ENCODE measurements at places on chromosomes 13 and 19.

DNA sequence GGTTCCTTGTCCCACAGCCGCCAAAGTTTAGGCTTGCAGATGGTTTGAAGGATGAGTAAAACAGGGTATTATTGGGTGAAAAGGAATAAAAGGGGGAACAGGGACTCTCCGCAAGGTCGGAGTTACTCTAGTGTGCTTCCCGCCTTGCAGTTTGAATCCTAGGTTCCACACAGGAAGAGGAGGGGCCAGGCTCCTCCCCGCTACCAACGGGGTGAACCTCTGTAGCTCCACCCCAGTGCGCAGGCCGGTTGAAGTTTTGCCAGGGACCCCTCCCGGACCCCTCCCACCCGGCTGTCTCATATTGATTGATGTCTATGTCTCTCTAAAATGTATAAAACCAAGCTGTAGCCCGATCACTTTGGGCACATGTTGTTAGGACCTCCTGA lies 11.6 kb upstream of the GTF2F2 start:
- no peak for DNase-seq

DNA sequence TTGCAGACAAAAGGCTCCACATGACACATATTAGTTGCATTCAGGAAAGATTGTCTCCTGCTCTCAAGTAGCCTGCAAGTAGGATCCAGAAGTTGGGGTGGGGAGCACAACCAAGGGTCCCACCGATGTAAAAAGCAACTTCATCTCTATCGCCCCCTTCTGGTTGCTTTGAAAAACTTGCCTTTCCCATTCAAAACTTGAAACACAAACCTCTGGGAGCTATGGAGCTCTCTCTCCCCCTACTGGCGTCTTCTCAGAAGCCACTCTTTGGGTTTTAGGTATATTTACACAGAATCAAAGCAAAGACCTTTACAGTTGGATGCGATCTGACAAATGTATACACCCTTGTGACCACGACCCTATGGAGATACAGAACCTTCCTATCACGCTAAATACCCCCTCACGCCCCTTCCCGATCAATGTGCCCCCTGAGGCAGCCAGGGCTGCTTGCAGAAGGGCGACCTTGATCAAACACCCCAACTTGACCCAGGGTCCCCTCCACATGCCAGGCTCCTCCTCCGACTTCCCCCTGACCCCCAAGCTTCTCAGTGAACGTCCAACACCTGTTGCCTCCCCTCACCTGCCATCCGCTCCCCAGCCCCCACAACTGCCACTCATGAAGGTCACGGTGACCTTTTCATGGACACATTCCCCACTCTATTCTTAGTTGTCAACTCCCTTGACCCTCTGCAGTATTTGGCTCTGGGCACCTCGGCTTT lies 10.1 kb downstream of the NOSIP start:
- no peak for DNase-seq

DNA sequence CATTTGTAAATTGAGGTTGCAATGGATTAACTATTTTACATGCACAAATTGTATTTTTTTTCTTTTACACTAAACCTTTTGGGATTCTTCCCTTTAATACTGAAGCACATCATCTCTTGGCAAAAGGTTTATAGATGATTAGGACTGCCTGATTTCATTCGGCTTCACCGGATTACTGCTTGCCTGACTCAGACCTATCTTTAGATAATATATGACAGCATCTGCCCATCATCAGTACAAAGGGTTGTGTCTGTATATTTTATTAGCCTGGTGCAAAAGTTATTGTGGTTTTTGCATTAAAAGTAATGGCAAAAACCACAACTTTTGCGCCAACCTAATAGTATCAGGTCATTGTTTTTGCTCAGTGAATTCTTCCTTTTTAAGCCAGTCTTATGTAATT lies 316.2 kb upstream of the HTR2A start:
- no peak for DNase-seq

DNA sequence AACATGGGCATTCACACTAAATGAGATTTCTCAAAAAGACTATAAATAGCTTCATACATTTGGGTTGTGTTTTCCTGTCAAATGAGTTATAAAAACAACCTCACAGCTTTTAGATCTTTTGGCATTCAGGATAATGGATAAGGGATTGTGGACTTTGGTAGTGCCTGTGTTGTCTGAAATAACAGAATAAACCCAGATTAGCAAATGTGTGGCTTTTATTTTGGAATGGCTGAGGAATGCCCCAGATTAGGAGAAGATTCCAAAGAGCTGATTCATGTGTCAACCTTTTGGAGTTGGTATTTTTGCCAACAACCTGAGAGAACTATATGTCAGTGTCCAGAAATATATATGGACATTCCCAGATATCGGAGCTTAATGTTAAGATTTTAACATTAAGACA lies 164.7 kb downstream of the MTUS2 start:
- DNase-seq, result no peak

GRCh38 chr13:47679401-47679800 lies 321.7 kb downstream of the SUCLA2 start:
- DNase-seq, result no peak

DNA sequence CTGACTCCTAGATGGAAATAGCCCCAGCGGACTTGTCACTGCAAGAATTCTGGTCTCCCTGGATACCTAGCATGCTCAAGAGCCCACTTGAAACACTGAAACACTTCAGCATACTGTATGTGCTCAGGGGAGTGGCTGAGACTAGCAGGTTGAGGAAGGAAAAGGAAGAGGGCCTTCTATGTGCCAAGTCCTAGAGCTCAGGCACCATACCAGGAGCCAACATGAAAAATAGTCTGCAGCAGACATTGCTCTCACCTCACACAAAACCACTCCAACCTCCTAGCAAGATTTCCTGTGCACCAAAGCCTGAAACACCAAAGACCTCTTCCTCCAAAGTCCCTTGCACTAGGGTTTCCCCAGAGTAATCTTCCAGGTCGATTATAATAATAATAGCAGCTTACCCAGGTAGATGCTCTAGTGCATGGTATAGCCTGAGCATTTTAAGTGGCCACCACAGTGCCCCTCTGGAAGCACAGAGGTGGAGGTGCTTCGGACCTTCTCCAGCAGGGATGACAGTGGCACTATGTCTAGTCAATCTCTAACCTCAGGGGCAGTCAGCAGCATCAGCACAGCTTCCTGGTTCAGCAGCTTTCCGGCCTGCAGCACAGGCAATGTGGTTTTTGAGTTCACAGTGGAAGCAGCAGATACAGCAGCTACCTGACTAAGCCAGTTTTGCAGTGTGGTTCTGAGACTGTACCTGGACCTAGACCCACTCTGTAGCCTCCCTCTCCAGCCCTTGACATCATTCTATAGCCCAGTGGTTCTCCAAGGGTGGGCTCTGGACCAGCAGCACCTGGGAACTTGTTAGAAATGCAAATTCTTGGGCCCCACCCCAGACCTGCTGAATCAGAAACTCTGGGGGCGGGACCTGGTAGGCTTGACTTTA lies 45.6 kb upstream of the UBE2L5 start:
- no peak for DNase-seq

GRCh38 chr13:99378985-99379733 lies 72.0 kb upstream of the GPR183 start:
- no peak for DNase-seq

DNA sequence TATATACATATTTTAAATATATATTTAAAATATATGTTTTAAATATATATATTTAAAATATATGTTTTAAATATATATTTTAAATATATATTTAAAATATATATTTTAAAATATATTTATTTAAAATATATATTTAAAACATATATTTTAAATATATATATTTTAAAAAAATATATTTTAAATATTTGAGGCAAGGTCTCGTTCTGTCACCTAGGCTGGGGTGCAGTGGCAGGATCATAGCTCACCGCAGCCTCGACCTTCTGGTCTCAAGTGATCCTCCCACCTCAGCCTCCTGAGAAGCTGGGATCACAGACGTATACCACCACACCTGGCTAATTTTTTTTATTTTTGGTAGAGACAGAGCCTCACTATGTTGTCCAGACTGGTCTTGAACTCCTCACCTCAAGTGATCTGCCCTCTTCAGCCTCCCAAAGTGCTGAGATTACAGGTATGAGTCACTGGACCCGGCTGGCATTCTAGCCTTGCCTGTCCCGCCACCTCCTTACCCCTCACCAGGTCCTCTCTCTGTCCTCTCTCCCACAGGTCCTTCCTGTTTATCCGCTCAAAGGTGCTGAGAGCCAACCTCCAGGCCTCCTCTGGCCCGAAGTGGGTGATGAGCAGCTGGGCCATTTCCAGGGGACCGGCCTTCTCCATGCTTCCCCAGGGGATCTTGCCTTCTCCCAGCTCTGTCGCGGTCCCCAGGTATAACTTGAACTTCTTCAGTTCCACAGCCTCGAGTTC lies 564 bp downstream of the NLRP12 start:
- no peak for DNase-seq

DNA sequence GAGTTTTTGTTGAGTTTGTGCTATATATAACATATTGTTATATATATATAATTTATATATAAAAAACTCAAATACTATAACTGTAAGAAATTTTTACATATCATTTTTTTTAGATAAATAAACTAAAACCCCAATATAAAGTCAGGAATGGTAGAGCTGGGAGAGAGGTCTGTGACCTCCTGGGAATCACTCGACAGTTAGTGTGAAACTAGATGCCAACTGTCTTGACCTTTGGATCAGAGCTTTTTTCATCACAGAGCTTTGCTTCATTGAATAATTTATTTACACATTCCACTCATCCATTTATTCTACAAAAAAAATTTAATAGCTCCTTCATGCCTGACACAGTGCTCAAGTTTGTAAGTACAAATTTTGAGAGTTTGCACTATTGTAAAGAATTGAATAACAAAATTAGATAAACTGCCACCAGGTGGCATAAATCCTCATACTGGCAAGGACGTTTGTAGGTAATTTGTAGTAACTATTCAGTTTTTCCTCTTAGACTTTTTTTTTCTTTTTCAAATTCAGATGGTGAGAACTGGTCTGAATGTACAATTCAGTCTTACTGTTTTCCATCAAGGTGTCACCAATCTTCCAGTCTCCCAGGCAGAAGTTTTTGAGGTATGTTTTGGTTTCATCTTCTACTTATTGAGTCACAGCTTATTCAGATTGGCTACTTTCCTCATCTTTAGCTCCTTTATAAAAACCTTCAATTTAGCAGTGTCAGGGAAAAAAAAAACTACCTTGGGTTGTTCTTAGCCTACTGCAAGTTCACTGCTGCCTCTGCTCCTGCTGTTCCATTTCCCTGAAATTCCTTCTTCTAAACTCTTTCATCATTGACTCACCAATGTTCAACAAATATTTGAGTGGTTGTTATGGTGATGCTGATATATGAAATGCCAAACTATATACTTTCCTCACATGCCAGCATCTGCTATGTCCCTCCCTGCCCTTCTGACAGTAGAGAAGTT lies 28.7 kb downstream of the LACC1 start:
- DNase-seq, result no peak

- DNase-seq, result no peak
These were observed 858.0 kb downstream of the SLITRK1 start for GRCh38 chr13:83024232-83024631.

GRCh38 chr19:1220976-1221903 lies 15.7 kb downstream of the STK11 start:
- no peak for DNase-seq

DNA sequence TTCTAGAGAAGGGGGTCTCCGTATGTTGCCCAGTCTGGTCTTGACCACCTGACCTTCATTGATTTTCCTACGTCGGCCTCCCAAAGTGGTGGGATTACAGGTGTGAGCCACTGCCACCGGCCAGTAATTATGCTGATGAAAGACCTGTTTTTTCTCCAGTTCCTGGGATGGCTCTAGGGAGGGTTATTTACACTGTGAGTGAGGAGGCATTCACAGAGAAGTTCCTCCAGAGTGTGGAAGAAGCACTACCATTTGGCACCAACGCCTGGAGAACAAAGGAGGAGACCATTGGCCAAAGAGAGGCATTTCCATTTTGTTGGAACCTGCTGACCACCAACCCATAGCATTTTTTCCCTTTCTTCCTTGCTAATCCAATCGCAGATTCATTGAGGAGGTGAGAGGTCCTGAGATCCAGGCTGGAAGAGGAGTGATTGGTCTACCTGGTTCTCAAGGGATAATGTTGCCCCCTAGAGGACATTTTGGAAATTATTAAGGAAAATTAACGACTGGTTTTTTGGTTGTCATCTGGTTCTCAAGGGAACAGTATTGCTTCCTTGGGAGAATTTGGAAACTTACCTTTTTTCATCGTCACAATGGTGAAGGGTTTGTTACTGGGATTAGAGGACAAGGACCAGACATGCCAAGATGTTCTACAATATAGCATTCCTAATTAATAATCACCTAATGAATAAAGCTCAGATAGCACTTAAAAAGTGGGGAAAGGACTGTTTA lies 5.5 kb upstream of the SAE1 start:
- no peak for DNase-seq

GRCh38 chr13:40928980-40929379 lies 90.1 kb downstream of the ELF1 start:
- no peak for DNase-seq

DNA sequence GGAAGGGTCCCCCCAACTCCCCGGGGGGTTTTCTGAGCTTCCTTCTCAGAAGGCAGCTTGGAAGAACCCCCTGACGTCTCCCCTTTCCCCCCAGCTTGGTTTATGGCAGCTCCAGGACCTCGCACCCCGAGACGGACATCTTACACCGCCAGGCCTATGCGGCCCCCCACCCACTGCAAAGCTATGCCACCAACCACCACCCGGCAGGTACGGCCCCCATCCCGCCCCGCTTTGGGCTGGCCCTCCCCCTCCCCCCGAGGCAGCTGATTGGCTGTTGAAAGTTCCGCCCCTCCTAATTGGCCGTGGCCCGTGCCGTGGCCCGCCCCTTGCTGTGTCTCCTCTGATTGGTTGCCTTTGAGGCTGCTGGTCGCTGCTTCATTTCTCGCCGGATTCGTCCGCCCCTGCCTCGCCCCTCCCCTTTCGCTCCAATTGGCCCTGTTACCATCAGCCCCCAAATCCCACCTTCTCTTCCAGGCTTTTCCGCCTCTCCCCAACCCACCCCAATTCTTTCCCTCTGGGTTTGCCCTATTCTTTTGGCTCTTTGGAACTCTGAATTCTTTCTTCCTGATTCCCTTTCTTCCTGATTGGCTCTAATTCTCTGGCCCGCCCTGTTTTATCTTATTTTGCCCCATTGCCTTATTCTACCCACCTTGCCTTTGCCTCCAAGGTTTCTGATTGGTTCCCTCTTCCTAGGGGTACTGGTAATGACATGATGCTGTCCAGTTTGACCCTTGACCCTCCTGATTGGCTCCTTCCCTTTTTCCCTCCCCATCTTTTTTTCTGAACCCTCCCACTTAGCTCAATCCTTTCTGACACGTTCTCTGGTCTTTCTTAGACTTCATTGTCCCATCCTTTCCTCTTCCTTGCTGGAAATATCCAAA lies 2.5 kb downstream of the PRR12 start:
- DNase-seq, result no peak

DNA sequence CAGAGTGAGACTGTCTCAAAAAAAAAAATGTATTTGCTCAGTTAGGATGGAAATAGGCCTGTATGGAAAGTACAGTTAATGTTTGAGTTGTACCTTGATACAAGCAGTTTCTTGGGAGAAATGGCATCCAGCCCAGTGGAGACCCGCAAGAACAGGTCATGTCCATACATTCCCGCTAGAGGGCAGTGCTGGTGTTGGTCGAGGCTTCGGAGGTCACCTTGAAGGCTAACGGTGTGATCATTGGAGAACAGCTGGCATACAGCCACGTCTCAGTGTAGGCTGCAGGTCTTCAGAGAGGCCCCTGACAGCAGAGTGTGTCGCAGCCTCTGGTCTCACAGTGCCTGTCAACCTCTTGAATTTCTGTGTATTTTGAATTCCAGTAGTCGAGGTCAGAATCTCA lies 7.5 kb downstream of the ZNF610 start:
- no peak for DNase-seq

Data from GOT3 (cell line).